Retina (tissue), 1 donor: ENCODE measurements at places on chromosomes 3 and 15.

DNA sequence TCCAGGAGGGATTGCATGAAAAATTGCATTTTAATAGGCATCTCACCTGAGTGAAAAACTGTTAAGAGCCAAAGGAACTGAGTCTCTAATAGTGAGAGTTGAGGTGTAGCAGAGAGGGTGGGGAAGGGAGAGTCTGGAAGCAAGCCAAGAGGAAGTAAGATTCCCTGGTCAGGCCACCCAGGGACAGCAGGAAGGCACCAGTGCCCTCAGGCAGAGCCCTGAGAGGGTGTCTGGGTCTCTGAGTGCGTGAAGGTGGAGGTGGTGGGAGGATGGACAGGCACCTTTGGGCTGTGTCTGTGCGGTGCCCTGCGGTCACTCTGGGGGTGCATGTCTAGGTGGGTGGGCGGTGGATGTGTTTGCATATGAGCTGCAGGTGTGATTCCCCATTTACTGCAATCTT, 300.4 kb upstream of the ROPN1 start:
- no peak for DNase-seq

GRCh38 chr3:127209840-127210653, 17.1 kb downstream of the PRR23E start:
- DNase-seq, result no peak

GRCh38 chr15:55774113-55774970, 31.4 kb upstream of the PRTG start:
- DNase-seq, result peak; percentile 54

- DNase-seq, result no peak
Observed at GRCh38 chr15:100763835-100764750, 115.5 kb upstream of the ALDH1A3 start.

DNA sequence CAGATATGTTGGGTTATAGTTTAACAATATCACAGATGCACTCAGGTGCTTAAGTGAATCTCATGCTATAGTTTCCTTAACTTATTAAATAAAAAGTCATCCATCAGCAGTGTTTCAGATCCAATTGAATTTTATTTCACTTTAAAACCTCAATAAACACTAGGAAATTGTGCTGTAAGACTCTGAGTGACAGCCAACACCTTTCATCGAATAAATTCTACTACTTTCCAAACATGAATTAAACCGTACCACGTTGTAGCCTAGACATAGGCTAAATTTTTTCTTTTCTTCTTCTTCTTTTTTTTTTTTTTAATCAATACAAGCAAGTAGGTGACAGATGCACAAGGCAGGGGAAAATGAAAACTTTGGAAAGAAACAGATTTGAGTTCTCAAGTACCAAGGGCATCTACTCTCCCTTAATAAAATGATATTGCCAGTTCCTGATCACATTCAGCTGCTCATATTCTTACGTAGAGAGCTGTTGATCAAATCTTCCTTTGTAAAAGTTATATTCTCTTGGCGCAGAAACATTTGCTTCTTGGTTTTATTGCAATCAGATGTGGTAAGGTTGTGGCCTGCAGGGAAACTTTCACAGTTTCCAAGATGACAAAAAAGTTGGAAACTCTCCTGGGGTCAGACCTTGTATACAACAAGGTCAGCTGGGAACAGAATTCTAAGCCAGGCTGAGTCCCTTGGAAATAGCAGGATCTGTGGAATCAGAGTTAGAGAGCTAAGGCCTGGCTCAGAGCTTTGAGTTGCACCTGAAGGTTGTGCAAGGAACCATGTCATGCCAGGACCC, 147.7 kb downstream of the CD47 start:
- no peak for DNase-seq

- no peak for DNase-seq
Observed at GRCh38 chr3:159305017-159305416, 503.2 kb downstream of the MFSD1 start.

DNA sequence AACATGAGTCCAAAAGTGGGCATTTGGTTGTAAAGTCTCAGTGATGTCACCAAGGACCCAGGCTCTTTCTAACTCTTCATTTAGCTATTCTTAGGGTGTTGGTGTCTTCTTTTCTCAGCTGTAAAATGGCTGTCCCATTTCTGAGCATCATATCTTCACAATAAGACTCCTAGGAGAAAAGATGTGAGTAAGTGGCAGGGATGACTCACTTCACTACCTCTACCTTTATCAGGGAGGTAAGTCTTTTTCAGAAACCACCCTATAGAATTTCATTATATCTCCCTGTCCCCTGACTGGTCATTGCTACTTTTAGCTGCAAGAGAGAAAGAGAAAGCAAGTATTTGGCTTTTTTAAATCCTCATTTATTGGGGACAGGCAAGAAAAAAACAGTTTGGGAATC, 300.2 kb upstream of the RBMS3 start:
- DNase-seq, result no peak

DNA sequence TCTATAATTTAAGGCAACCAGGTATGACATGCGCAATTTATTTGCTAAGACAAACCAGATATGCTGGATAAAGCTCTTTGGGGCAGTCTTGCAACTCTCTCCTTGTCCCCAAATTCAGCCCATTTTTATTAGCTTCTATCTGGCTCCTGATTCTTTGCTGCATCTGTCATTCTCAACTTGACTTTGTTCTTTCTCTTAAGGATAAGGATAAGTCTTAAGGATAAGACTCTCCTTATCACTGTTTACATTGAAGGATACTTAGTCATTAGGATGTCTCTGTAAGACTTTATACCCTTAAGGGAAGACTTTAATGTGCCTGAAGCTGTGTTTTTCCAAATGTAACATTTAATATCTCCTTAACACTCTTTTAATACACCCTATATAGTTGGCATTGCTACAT, 49.2 kb downstream of the ALCAM start:
- no peak for DNase-seq

DNA sequence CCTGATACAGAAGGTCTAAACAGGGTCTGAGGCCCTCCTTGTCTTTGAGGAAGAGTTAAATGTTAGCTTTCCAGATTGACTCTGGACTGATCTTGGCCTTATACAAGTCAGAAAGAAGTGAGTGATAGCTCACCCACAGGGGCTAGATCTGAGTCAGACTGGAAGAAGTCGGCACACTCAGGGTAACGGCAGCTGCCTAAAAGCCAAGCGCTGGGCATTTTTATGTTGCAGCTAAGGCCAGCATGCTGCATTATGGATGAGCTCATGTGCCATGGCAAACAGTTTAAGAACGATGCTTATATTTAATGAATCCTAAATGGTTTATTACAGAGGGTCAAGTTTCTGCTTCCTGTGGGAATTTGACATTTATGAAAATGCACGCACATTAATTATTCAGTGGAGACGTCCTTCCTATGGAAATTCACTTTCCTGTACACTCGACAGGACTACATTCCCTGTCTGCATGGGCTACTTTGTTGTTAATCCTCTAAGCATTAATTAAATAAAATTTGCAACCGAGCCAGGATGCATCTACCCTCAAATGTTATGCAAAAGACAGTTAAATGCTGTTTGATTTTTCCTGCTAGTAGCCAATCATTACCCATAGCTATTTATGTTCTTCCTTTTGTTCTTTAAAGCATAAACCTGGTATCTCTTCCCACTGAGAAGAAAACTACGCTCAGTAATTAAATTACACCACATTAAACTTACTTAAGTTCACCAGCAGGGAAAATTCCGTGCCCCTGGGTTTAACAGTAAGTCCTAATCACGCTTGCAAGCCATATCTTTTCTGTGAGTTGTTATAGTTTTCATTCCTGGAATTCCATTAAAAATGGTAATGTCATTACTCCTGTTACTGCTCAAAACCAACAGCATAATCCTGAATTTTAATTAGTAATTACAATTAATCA, 762.7 kb upstream of the CFAP20DC start:
- DNase-seq, result no peak

GRCh38 chr3:157868946-157869345, 237.3 kb downstream of the SHOX2 start:
- DNase-seq, result no peak

DNA sequence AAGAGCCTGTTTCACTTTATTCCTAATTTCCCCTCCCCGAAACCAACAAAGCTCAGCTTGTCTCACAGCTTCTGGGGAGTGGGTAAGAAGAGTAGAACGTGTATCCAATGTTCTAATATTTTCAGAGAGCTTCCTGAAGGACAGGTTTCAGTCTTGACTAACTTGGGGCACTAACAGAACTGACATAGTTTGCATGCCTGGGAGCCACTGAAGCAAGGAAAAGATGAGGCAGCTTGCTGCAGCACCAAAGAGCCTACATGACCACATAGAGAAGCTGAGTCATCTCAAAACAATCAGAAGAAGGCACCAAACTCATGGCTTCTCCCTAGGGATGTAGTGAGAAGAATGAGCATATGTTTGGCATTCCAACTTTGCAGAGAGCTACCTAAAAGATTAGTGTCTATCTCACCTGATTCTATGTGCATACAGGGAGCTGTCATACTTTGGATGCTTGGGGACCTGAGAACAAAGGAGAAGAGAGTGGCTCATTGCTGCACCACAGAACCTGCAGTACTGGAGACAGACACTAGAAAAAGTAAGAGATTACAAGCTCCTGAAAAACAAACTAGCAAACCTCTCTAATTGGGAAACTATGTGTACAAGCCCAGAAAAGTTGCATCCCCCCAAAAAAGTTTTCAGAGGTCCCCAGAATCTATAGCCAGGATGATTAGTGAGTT, 86.9 kb downstream of the DCLK3 start:
- DNase-seq, result no peak

DNA sequence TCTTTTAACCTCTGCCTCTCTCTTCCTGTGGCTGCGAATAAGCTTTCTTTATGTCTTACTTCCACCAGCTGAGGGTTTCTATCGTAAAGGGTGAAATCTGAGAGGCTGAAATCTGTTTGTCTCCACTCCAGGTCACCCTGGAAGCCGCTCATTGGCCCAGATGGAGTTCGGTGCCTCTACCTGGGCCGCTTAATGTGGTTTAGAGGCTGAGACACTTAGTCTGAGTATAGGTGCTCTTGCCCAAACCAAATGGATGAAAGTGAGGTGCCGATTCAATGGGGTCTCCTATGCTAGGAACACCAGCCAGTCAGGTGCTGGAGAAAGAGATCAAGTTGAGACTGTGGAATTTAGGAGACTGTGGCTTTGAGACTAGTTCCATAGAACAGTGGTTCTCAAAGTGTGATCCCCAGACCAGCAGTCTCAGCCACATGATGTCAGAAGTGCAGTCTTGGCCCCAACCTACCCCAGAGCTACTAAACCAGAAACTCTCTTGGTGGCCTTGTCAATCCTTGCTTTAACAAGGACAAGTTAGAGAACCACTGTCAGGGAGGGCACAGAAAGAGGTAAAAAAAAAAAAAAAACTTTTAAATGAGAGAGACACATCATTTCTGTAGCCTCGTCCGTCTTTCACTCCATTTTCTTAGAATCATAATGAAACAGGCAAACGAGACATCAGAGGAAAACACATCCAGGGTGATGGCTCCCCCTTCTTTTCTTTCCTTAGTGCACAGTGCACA, 54.9 kb upstream of the CCR2 start:
- DNase-seq, result no peak

GRCh38 chr3:15438983-15439382, 11.6 kb downstream of the EAF1 start:
- no peak for DNase-seq

GRCh38 chr3:157175691-157176507, 16.0 kb upstream of the CCNL1 start:
- peak; percentile 62 for DNase-seq

DNA sequence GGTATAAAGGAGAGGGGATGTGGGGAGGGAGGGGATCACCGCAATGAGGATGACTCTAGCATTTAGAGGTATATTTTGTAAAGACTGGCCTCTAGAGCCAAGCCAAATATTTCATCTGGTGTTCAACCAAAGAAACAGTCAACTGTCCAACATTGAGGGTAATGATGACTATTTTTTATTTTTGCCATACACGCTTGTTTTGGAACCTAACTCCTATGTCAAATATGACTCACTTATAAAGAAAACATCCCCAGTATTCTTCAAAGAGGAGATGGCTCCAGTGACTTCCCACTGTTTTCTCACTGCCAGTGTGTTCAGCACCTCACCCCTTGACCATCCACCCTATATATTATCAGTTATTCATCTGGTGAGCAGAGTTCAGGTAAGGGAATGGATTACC, 77.3 kb downstream of the WNT5A start:
- no peak for DNase-seq

DNA sequence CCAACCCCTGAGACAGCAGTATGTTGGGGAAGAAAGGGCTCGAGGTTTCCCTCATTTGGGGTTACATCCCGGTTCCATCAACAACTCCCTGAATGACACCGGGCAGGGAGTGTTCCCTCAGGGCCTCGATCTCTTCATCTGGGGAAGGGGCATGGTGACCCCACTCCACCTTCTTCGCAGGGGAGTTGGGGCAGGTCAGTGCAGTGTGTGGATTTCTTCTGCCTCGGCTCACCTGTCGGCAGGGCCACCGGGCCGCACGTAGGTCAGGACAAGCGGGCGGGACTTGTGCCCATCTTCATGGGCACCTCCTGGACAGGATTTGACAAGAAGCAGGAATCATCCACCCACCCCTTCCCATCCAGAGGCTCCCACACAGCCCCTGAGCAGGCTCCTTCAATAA, 17.4 kb downstream of the GRIP2 start:
- no peak for DNase-seq

GRCh38 chr3:10386121-10386520, 65.2 kb upstream of the SEC13 start:
- no peak for DNase-seq

GRCh38 chr15:69807721-69808120, 290.0 kb downstream of the TLE3 start:
- no peak for DNase-seq

- DNase-seq, result no peak
Observed at GRCh38 chr3:171156401-171157010, 130.0 kb upstream of the SLC2A2 start.
